ENCODE measurements at places on chromosomes 3 and 15.

DNA sequence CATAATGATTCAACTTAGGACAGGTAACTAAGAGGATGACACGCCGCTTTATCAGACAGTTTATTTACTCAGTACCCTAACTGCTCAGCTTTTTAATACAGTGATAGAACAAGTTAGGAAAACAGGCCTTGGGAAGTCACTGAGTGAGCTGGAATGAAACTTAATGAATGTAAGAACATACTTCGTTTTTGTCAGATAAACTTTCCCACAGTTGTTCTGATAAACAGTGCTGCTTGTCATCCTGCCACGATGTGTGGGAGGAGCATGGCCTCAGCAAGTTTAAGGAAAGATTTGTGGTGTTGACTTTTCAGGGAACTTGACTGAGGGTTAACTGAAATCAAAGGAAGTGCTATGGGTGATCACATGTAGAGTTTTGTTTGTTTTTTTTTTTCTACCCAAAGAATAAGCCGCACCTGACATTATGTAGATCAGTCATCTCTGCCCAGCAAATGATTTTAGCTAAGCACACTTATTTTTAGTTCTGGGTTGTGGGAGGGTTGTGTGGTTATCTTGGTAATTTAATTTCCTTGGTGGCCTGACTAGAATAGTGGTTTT lies 5.6 kb upstream of the P2RY14 start:
- no peak for DNase-seq

DNA sequence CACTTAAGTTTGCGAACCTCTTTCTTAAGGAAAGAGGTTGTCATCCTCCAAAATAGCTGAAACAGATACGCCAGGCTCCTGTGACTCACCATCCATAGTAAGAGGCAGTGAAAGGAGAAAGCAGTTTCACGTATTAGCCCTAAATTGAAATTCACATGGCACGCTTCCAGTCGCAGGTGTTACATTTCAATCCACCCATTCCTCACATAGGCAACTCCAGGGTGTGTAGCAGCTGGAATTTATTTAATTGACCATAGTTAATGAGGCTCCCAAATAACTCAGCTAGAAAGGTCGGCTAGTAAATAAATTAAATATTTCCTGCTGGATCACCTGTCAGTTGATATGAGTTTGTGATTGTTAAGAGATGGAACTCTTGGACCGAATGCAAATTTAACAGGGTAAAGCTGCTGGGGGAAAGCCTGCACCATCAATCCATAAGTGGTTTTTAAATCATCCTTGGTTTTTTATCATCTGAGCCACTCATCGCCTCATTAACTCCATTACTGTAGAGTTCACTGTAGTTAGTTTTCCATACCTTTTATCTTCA lies 19.6 kb downstream of the NSUN3 start:
- no peak for DNase-seq

GRCh38 chr3:143269741-143270140 lies 150.2 kb downstream of the CHST2 start:
- no peak for DNase-seq

DNA sequence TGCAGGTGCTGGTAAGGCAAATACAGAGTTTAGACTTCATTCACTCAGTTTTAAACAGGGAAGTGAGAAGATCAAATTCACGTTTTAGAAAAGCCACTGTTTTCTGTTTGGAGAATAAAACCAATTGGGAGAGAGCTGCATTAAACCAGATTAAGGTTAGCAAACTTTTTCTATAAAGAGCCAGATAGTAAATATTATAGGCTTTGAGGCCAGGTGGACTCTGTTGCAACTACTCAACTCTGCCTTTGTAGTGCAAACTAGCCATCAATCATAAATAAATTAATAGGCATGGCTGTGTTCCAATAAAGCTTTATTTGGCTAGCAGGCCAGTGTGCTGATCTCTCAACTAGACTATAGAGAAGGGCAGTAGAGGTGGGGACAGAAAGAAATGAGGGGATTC lies 33.5 kb downstream of the SUCLG2 start:
- no peak for DNase-seq

GRCh38 chr15:62512904-62513303 lies 347.8 kb upstream of the C2CD4B start:
- no peak for DNase-seq

GRCh38 chr3:121835465-121835801 lies 424 bp downstream of the EAF2 start:
- DNase-seq, result no peak

DNA sequence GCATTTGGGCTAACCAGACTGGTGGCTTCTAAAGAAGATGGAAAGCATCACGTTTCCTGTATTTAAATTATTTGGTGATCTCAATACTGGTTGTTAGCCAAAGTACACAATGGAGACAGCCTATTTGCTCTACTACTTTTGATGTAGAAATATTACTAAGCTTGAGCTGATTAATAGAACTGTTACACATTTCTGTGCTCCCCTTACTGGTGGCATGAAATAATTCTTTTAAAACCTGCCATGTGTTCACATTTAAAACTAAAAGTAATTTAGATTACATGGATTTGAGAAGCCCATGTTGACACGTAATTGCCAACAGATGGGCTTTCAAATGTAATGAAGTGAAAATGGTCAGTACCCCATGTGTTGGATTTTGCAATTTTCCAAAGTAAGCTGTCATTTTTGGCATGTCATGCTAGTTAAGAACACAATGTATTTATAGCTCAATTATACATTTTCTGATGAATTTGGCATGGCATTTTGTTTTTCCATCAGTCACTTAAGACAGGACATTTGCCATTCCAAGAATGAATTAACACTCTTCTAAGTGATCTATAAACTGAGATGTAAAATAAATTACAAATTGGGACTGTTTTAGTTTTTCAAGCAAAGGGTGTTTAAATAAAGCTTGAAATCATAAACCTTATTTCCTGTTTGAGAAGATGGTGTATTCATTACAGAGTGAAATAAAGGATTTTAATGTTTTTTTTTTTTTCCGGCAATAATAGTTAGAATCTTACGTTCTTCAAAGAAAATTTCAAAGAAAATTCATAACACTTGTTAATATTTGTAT lies 10.8 kb upstream of the RARRES1 start:
- no peak for DNase-seq

Data from caudate nucleus (tissue), 63 donors.